ENCODE measurements at places on chromosomes 3 and 15. TPM values are rescaled to one million over a fixed set of nuclear protein-coding genes. Genes with fewer than 3 reads are reported as not detected.

GRCh38 chr15:31434588-31435260 is 108.1 kb downstream of the KLF13 start:
- no peak for DNase-seq

- no peak for DNase-seq
Measured at GRCh38 chr15:85150130-85150480, 168.4 kb downstream of the PDE8A start.

GRCh38 chr3:30613133-30613825 is 6.9 kb downstream of the TGFBR2 start:
- DNase-seq: no peak

DNA sequence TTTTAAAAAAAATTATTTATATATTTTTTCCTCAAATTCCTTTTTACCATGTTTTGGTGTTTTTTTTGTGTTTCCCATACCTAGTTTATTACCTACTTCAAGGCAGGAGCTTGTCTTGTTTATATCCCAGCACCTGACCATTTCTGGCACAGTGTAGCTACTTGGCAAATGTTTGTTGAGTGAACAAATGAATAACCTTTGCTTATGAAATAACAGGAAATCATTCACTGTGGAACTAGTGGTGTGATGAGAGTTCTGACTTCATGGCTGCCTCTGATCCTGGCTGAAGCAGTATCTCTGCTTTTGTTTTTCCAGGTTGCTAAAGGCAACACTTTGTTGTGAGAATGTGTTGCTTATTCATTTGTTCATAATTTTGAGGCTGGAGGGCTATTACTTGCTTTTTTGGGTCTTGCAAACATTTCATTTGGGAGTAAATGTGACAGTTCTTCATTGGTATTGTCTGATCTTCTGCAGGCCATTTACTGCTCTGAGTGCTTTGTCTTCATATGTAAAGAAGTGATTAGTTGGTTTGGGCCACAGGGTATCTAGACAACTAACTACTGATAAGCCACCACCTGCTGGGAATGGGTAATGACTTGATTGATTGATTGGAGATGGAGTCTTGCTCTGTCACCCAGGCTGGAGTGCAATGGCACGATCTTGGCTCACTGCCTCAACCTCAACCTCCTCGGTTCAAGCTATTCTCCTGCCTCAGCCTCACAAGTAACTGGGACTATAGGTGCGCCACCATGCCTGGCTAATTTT is 5.7 kb downstream of the RAD54L2 start:
- DNase-seq: no peak

DNA sequence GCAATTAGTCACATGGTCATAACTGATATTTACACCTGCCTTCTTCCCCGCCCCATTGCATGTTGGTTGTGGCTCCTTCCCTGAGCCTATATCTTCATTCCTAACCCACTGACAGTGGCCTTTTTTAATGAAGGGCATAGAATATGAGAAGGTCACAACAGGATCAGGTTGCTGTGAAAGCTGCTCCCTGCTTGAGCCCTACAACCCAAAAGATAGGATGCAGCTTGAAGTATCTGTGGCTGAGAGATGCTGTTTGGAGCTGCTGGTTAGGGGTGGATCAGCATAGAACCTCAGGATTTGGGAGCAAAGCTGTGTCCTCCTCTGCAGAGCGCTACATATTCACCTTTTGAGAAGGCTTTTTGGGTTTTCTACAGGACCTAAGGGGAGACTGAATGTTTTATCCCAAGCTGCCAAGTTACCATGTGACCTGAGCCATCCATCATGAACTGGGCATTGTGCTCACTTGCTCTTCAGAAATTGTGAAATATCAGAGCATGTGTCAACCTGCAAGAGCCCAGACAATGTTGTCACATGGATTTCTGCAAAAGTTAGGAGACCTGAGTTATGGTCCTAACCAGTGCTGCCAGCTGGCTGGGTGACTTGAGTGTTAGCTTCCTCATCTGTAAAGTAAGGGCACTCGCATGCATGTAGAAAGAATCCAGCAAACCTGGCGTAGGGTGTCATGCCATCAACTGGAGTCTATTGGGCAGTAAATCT is 49.8 kb upstream of the ARL8B start:
- DNase-seq: no peak

DNA sequence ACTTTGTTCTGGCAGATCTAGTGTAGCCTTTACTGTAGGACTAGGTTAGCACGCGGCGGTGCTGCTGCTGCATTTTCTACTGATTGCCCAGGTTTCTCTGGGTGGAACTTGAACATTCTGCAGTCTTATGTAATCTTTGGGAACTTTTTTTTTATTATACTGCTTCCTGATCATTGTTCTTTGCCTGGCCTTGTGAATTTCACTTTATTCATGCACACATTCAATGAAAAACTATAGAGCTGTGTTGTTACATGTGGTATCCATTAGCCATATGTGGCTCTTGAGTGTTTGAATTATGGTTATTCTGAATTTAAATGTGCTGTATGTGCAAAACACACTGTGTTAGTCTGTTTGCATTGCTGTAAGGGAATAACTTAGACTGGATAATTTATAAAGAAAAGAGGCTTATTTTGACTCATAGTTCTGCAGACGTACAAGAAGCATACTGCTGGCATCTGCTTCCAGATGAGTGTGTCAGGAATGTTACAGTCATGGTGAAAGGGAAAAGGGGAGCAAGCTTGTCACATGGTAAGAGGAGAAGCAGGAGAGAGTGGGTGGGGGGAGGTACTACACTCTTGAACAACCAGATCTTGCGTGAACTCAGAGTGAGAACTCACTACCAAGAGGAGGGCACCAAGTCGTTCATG is 26.5 kb downstream of the MEF2A start:
- DNase-seq: no peak

DNA sequence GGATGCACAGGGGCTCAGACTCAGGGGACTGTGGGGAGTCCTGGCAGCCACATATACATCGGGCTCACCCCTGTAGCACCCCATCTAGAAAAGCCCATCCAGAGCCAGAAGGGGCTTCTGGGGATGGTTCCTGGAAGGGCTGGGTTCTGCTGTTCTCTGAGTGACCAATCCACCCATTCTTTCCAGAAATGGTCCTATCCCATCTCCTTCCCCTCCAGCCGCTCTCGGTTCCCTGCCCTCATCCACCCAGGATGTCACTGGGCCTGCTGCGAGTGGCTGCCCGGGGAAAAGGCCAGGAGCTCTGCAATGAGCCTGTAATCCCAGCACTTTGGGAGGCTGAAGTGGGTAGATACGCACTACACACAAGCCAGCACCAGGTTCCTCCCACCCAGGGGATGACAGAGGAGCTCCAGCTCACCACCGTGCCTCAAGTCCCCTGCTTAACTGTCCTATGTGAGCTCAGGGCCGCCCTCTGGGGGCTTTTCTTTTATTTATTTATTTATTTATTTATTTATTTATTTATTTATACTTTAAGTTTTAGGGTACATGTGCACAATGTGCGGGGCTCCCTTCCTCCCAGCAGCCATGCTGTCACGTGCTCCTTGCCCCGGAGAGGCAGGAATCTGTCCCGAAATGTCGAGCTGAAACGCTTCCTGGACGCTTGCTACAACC is 13.6 kb upstream of the CSK start:
- DNase-seq: no peak

DNA sequence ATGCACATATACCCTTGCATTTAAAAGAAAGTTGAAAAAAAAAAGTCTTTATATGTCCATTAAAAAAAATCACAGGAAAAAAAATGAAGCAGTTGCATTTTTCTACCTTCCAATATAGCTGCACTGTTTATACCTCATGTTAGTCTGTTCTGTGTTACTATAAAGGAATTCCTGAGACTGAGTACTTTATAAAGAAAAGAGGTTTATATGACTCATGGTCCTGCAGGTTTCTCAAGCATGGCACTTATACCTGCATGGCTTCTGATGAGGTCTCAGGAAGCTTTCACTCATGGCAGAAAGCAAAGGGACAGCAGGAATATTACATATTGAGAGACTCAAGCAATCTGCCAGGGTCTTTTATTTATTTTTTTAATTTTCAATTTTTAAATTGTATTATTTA is 277.2 kb upstream of the BCHE start:
- no peak for DNase-seq

DNA sequence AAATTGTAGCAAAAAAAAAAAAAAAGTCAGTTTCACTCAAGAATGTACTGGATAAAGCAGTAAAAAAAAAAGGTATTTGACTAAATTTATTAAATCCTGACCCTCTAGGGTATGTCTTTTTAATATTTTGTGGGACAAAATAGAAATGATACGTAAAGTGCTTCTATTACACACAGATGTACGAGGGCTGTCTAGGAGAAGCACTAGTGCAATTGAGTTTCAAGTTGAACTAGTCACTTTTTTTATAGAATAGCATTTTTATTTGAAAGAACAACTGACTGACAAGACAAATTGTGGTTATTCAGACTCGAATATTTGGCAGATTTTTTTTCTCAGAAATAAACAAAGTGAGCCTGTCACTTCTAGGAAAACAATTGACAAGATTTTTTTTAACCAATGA is 49.0 kb downstream of the CCDC54 start:
- no peak for DNase-seq

DNA sequence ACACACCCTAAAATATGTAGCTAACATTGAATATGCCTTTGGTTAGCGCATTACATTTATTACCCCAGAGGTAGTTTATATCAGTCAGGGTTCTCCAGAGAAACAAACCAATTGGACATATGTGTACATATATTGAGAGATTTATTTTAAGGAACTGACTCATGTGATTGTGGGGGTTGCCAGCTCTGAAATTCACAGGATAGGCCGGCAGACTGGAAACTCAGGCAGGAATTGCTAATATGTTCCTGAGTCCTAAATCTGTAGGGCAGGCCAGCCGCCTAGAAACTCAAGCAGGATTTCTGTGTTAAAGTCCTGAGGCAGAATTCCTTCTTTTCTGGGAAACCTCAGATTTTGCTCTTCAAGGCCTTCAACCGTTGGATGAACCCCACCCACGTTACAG is 189.7 kb downstream of the CDIN1 start:
- no peak for DNase-seq

- DNase-seq: no peak
Measured at GRCh38 chr3:100106094-100106493, 8.2 kb downstream of the FILIP1L start.

Gene MGA
- total RNA-seq: 36.9 TPM

Gene IL5RA
- not detected for total RNA-seq
